ENCODE measurements at places on chromosomes 4 and X.

- no peak for DNase-seq
These were observed 101.4 kb downstream of the PAPSS1 start for GRCh38 chr4:107618656-107619055.

DNA sequence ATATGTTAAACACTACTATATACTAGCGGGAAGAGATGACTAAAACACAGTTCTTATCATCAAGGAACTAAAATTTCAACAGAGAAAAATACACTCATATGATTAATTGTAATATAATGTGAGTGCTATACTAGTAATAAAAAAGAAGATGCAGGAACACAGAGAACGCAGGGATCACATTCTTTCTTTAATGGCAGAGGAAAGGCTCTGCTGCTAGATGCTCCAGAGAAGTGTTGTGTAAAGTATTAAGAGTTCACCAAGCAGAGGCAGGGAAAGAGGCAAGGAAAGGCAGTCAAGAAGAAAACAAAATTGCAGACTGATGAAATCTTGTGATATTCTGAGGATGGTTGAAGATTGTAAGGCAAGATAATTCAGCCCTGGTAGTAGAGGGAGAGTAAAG lies 394.7 kb downstream of the PDGFC start:
- DNase-seq: no peak

GRCh38 chrX:9598344-9598743 lies 133.5 kb downstream of the TBL1X start:
- DNase-seq: no peak

- no peak for DNase-seq
These were observed 7.0 kb upstream of the FGFBP1 start for GRCh38 chr4:15945516-15945915.

GRCh38 chr4:2060611-2061185 lies 1.6 kb downstream of the NAT8L start:
- no peak for DNase-seq

DNA sequence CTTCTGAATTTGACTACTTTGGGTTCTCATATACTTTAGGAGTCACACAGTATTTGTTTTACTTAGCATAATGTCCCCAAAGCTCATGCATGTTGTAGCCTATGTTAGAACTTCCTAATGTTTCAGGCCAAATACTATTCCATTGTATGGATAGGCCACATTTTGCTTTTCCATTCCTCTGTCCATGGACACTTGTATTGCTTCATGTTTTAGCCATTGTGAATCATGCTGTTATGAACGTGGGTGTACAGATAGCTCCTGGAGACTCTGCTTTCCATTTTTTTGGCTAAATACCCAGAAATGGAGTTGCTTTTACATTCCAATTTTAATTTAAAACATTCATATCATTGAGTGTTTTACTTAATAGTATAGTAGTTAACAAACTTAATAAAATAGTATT lies 54.5 kb downstream of the HTT start:
- no peak for DNase-seq

DNA sequence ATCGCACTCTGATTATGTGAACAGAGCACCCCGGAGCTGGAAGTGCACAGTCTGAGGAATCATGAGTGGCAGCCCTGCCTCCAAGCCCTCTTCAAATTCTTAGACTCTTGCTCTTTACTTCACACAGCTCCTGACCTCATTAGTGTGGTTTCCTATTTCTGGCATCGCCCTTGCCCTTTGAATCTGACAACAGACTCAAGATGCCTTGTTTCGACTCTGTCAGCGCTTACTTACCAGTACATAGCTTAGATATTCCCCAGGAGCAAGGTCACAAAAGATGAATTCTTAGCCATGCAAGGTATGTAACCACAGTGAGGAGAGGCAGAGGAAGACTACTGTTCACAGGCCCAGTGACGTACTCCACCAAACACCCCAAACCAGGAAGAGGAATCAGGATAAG lies 167.2 kb downstream of the KDR start:
- DNase-seq: no peak

DNA sequence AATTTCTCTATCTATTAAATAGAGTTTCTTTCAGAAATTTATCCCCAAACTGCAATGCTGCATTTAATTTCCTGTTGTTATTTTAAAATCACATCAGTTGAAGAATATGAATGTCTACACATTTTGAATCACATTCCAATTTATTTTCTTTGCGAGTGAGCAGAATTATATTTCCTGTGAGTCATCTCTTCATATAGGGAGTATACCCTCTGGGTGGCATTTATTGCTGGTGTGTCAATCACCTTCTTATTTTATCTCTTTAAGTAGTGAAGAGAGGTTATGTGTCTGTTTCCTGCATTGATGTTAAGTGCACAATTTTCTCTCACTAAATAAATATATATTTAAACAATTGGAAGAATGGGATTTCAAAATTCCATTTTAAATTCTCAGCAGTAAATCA lies 511.0 kb upstream of the ATOH1 start:
- no peak for DNase-seq

- DNase-seq: no peak
These were observed 20.6 kb downstream of the SH3D19 start for GRCh38 chr4:151304755-151305154.

GRCh38 chrX:82237328-82237727 lies 1035.4 kb downstream of the SH3BGRL start:
- no peak for DNase-seq

All from nucleus accumbens (tissue), 56 donors.